ENCODE measurements at places on chromosomes 2 and 18. TPM values are rescaled to one million over a fixed set of nuclear protein-coding genes. Genes with fewer than 3 reads are reported as not detected.
A peak's percentile ranks its signal among the peaks of the same experiment; 100 is the strongest.

RIT2 gene
- polyA plus RNA-seq = 30.1 TPM

GKN1 gene
- polyA plus RNA-seq = not detected

GRCh38 chr2:239354132-239354790, 46.6 kb downstream of the HDAC4 start:
- DNase-seq = no peak

RBFA gene
- 29.2 TPM for polyA plus RNA-seq

GRCh38 chr2:159177957-159178356, 108.5 kb downstream of the WDSUB1 start:
- DNase-seq = no peak

- DNase-seq = no peak
Measured at GRCh38 chr2:10362898-10363454, 60.3 kb downstream of the HPCAL1 start.

RAB17 gene
- 0.38 TPM for polyA plus RNA-seq

NBEAL1 gene
- polyA plus RNA-seq = 4.2 TPM

- no peak for DNase-seq
Measured at GRCh38 chr2:146437712-146438111, 1407.1 kb upstream of the ACVR2A start.

CD8B2 gene
- 0.59 TPM for polyA plus RNA-seq

DNA sequence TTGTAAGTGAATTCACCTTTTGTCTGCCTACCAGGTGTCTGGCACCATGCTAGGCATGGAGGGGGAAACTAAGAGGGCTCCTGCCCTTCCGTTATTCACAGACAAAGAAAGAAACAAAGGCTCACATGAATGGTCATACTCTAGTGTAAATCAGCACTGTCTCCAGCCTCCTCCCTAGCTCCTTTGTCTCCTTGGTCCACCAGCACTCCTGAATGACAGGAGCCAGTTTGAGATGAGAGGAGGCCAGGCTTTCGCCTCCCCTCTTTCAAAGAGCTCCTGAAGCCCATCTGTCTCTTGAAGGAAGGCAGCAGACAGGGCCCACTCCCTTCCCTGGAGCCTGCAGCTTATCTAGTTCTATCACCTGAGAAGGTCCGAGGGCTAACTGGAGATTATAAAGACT, 18.7 kb downstream of the SATB2 start:
- DNase-seq = no peak

GRCh38 chr2:27024188-27024587, 8.6 kb upstream of the TMEM214 start:
- DNase-seq = no peak

DNA sequence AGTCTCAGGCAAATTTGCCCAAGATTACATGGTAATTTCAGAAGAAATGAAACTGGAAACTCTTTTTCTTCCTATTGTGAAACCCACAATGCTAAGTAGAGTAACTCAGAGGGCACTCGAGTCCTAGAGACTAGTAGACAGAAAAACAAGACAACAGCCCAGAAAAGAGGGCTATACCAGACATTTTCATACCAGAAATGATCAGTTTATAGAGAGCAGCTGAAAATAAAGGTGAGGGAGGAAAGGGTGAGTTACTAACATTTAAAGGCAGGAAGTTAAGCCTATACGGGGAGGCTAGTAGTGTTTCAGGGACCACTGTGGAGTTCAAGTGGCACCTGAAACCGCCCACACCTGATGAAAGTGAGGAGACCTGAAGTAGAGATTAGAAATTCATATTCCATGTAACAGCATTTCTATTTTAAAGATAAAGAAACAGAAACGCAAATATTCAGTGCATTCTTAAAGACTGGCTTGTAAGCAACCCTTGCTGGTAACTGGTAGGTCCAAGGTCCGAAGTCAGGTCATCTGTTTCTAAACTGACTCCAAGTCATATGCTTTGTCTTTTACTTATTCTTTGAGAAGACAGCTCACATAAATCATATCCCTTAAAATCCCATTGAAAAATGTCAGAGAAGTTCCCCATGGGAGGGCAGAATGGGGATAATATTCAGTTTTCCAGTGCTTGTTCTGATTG, 145.1 kb upstream of the ITGB6 start:
- no peak for DNase-seq

DNA sequence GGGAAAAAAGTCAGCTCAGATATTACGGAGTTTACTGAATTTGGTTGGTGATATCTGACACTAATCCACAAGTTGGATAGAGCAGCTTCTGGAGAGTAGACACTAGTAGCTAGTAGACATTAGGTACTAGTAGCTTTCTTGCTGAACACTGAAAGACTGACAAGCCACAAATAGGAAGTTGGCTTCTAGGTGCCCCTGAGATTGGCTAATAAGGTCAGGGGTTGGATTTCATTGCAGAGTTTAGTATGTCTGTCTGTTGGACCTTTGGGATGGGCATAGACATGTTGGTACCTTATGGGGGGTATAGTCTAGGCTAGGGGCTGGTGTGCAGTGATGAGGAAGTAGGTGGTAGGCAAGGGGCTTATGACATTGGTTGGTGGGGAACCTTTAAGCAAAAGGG, 164.9 kb upstream of the LRRTM1 start:
- no peak for DNase-seq

LRATD1 gene
- 54.8 TPM for polyA plus RNA-seq

GRCh38 chr2:219452361-219453317, 18.0 kb downstream of the SPEG start:
- DNase-seq = no peak

GRCh38 chr18:10523544-10523943, 2.3 kb upstream of the NAPG start:
- no peak for DNase-seq

ATP6V1B1 gene
- 0.40 TPM for polyA plus RNA-seq

- no peak for DNase-seq
Measured at GRCh38 chr2:130743278-130743677, 12.1 kb upstream of the AMER3 start.

- no peak for DNase-seq
Measured at GRCh38 chr2:156006721-156007618, 325.6 kb downstream of the NR4A2 start.

GRCh38 chr18:1530650-1531049, 626.0 kb downstream of the ADCYAP1 start:
- no peak for DNase-seq

DNA sequence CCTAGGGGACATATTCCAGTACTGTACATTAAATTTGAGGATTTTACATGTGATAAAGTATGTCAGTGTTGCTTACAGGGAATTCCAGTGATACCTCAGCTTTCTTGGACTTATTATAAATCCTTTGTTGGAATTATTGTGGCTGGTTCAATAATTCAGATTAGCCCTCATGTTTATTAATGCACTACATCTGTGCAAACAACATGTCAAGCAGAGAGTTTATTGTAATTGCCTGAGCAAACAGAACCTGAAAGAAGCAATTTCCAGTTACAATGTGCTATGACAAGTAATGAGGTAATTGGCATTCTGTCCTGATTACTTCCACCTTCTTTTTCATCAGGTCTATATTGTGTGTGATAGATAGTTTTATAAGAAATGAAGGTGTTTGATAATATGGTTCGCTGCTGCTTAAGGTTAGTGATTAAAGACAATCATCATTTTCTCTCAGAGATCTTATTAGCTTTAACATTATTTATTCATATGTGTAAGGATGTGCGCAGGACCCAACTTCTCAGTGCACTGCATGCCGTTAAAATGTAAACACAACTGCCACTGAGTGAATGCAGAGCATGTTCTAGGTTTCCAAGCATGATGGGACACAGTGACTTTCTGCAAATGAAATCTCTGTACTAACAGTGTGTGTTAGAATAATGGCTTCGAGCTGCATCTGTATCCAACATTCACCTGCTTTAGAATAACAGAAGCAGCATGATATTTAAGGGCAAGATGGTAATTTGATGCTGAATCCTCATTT, 973.7 kb upstream of the POU3F3 start:
- DNase-seq = peak; percentile 61

CEBPZOS gene
- 61.6 TPM for polyA plus RNA-seq

OR6B2 gene
- polyA plus RNA-seq = not detected

UGT1A1 gene
- 0.05 TPM for polyA plus RNA-seq

DNA sequence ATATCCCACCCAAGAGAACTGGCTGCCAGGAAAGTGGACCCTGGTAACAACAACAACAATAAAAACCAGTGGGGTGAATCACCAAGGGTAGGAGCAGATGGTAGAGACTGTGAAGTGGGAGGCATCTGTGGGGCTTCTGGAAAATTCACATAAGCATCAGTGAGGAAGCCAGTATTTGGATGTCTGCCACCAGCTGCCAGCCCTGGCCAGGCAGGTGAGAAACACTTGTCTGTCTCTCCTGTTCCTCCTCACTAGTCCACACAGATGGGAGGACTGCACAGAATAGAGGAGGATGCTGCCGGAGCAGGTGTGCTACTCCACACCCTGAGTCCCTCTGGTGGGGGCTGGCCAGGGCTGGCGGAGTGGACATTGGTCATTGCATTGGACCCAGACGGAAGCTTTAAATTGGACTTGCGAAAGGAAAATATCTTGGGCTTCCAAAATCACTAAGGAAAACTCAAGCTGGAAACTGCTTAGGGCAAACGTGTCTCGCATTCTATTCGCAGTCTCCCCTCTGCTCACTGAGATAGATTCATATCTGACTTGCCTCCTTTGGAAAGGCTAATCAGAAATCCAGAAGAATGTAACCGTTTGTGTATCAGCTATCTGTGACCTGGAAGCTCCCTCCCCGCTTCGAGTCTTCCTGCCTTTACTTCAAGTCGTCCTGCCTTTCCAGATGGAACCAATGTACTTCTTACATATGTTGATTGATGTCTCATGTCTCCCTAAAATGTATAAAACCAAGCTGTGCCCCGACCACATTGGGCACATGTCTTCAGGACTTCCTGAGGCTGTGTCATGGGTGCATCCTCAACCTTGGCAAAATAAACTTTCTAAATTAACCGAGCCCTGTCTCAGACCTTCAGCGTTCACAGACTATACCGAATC, 69.1 kb downstream of the NAB1 start:
- DNase-seq = no peak

DNA sequence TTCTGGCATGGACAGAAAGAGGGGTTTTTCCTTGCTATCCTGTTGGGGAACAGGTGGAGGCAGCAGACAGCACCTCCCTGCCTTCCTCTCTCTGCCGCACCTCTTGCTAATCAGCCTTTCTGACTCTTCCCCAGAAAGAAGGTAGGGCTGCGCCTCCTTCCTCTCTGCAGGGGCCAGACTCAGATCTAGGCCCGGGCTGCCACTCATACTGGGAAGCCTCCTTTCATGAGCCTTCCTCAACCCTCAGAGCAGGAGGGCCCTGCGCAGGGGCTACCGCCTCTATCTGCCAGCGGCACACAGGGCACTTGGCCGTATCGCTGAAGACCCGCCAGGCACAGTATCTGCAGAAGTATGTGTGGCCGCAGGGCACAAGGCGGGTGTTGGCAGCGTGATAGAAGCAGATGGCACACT, 7.1 kb downstream of the NEURL3 start:
- no peak for DNase-seq

DNA sequence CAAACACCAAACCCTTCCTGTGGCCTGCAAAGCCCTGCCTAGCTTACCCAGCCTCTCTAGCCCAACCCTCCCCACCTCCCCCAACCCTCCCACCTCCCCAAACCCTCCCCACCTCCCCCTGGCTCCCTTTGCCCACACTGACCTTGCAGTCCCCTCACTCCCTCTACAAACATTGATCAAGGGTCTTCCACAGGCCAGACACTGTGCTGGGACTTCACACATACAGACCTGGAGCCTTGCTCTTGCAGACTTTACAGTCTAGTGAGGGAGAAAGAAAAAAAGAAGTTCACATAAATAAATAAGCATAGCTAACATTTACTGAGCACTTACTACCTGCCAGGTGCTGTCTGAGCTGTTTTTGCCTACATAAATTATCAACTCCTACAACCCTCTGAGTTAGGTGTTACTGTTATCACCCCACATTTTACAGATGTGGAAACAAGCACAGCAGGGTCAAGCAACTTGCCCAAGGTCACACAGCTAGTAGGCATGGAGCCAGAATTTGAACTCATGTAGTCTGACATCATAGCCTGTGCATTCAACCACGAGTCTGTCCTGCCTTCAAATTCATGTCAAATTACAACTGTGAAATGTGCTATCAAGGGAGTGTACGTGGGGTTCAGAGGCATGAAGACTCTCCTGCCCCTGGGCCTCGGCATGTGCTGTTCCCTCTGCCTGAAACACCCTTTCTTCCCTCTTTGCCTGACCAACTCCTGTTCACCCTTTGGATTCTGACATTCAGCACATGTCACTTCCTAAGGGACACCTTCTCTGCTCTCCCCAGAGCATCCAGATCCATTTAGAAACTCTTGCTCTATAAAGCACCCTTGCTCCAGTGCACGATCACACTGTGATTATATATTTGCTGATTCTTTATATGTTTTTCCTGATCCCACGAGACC, 209.9 kb downstream of the TNS1 start:
- no peak for DNase-seq

DNA sequence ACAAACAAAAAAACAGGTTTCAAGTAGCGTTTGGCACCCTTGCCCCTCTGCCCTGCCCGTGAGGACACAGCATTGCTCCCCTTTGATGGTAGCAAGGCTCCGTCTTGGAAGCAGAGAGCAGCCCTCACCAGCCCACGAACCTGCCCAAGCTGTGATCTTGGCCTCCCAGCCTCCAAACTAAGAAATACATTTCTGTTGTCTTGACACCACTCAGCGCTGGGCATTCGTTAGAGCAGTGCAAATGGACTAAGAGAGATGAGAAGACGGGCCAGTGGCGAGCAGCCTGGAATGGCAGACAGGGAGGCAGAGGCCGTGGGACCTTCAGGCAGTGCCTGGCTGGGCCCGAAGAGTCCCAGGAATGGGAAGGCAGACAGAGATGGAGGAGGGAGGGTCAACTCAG, 109.8 kb downstream of the SH3BP4 start:
- no peak for DNase-seq

DNA sequence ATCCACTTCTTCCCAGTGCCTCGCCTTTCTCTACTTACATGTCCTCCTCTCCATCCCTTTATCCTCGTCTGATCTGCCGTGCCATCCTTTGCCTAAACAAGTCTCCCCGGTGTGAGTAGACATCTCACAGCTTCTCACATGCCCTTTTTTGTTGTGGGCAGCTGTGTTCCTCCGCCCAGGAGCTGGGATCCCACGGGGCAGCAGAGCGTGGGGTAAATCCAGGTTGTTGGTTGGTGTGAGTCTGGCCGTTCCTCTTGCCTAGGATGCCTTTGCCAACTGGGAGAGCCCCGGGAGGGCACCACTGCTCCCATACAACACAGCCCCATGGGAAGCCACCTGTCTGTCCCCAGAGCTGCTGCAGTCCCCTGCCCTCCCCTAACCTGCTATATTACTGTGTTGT, 22.4 kb downstream of the SLC30A3 start:
- no peak for DNase-seq

DNA sequence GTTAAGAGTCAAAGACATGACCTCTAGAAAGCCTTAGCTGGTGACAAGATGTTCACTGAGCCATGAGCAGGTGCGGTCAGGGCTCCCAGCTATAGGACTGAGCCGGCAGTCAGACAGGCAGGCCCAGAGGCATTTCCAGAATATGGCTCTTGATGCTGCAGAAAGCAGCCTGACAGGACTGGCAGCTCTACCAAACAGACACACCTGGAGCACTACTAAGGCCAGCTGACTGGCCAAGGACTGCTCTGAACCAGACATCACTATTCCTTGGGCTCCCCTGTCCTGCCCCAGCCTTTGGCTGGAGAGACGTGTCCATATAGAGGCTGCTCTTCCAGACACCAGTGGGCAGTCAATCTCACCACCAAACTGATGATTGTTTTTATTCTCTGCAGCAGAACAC, 98.8 kb downstream of the RIF1 start:
- no peak for DNase-seq
